Suppressor macrophage treated with lipopolysaccharide for 1 hour (primary cell): ENCODE measurements at places on chromosomes 5 and 9.

DNA sequence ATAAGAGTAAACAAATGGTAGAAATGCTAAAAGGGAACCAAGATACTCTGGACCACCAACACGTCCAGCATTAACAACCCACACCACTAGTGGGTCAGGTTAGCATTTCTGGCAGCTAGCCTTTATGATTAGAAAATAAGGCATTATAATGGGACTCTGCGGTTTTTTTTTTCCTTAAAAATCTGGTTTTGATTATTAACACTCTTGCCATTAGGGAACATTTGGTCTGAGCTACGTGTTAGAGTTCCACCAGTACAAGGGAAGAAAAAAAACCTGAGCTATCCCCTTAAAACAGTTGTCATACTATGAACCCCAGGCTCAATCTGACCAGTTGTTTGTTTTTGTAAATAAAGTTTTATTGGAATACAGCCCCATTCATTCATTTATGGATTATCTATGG lies 110.4 kb downstream of the NTRK2 start:
- no peak for DNase-seq

- DNase-seq = no peak
Observed at GRCh38 chr9:18906656-18907395, 126.2 kb downstream of the SAXO1 start.

GRCh38 chr5:72940082-72940481 lies 15.8 kb upstream of the FCHO2 start:
- DNase-seq = peak; percentile 87

DNA sequence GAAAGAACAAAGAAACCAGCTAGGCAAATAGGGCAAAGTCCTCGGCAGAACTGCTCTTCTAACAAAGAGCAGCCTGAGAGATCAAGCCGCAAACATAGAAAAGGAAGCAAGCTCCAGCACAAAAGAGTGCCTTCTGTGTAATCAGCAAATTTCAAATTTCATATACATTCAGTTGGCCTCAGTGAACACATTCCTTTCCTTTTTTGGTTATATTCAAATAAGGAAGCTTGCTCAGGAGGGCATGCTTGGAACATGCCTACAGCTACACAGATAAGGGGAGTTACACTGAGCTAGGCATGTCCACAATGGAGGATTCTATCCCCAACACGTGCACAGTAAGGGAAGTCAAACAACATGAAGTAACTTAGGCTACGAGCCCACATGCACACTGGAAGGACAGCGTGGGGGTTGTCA lies 23.4 kb downstream of the IL33 start:
- no peak for DNase-seq

DNA sequence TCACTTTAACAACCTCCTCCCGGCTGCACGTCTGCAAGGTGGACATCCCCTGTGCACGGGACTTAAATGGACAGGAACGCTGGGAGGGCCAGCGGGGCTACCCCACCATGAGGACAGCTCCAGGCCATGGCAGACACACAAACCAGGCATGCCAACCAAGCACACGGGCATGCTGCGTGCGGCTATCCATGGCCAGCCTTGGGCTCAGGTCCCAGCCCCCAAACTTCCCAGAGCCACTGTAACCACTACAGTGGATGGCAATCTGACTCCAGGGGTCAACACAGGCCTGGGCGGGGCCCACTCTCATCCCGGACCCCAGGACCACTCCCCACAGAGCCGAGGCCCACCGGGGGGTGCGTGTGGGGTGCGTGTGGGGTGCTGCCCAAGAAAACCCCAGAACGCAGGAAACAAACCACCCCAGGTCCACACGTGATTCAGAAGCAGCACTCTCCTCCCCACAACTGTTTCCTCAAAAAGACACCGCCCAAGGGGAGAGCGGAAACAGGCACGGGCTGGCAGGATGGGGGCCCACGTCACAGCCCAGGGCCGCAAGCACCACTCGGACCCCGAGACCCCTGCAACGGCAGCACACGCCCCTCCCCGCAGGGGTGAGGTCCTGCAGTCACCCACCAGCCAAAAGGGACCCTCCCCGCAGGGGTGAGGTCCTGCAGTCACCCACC lies 7.4 kb downstream of the SLC12A7 start:
- DNase-seq = peak; percentile 76

DNA sequence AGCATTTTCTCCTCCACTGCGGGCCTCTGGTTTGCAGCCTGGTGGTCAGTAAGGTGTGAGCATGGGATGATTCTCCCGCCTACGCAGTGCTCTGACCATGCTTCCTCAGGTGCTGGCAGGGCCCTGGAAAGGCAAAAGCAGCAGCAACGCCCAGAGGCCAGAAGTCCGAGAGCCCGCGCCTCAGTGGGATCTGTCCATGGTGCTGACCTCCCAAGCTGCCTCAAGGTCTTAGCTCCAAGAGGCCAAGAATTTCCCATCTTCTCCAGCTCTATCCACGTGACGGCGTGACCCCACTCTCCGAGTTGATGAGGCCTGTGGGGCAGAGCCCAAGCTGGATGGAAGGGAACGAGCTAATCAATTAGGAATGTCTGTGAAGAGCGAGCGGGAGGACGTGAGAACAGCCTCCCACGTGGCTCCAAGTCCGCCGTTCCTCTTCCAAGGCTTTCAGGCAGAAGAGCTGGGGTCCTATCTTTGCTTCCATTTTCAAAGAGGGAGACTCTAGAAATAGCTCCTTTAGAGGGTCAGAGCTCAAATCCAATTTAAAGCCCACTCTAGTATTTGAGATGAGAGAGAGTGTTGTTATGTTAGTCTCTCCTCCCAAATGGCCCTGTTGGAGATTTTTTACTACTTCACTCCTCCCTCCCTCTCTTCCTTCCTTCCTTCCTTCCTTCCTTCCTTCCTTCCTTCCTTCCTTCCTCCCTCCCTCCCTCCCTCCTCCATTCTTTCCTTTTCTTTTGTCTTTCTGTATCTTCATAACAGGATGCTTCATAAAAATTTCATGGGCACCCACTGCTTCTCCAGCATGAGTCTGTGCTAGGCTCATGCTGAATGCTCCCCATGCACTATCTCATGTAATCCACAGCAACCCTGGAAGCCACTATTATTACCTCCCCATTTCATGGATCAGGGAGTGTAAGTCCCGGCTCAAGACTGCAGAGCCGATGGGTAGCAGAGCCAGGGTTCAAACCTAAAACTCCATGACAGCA lies 69.3 kb downstream of the OLFM1 start:
- peak; percentile 21 for DNase-seq

GRCh38 chr9:8062459-8062858 lies 262.9 kb upstream of the DMAC1 start:
- DNase-seq = no peak

DNA sequence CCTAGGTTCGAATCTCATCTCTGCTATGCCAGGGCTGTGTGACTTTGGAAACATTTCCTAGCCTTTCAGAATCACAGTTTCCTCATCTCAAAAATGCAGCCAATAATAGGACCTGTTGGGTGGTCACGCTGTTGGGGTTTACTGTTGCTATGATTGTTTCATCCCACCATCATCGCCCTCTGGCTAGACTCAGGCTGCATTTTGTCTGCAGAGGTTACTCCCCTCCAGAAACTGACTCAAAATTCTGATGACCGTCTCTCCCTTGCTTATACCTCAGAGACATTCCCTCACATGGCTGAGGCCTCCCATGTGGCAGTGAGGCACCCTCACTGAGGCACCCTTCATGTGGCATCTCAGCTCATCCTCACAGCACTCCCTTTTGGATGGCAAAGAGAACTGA lies 61.6 kb downstream of the COL27A1 start:
- no peak for DNase-seq

DNA sequence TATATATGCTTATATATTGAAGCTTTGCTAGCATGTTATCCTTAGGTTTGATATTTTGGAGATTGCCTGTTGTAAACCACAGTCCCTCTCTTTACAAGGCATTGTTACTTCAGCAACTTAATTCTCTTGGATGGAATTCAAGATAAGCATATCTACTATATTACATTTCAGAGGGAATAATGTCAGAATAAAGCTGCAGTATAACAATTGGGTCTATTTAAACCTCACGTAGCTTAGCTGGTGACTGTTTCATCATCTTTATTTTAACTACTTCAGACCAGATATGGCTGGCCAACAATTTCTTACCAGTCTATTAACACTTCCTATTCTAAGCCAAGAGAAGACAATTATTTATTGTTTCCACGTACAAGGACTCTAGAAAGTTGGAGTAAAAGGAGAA lies 27.1 kb downstream of the ZCCHC10 start:
- no peak for DNase-seq

- no peak for DNase-seq
Observed at GRCh38 chr5:159330131-159330800, at the start of gene IL12B. Gene IL12B, minus strand, starts transcription at chr5:159330487. Its CDS starts 3,705 bp downstream, at chr5:159326782.

- no peak for DNase-seq
Observed at GRCh38 chr9:80797831-80798688, 891.3 kb downstream of the TLE1 start.

DNA sequence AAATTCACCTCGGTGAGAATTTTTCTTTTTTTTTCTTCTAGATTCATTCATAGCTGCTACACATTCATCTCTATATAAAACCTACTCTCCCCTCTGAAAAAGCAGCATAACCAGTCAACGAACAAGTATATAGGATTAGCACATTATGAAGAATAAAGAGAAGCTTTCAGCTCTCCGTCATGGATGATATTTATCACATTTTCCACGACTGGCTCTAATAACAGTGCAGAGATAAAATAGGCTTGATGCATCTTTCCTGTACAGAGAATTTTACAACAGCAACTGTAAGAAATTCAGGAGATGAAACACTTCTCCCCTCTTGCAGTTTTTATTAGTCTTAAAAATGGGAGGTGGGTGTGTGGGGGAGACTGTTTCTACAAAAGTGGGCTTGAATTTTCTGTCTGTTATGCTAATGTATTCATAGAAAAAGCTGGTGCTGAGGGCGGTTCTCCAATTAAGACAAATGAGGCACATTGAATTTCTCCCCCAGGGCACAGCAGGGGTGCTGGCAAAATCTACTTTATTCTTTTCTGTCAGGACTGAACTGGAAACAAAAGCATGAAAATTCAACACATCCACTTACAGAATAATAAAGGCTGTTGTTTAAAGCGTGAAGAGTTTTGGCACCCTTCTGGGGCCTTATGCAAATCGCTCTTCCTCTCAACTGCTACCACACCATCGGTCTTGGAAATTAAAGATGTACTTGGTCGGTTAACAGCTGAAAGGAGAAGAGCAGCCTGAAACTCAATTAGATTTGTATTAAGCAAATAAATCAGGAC lies 233.9 kb upstream of the ZNF608 start:
- DNase-seq = no peak

DNA sequence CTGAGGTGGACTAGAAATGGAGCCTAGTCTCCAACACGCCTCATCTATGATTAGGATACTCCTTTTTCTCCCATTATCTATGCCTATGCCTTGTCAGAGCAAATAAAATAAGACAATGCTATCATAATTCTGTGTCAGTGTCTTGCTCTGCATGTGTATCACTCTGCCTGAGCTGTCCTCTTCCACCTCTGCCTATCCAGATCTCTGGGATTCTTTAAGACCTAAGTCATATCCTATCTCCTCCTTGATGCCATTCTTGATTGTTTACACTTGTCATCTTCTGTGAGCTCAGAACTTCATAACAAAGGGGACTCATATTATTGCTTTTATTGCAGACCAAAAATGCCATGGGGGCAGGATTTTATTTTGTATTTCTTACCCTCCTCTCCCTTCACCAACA lies 351.2 kb upstream of the C9orf72 start:
- DNase-seq = no peak

- no peak for DNase-seq
Observed at GRCh38 chr9:130943777-130944176, 4.7 kb upstream of the FIBCD1 start.

- no peak for DNase-seq
Observed at GRCh38 chr5:5246736-5247135, 106.6 kb downstream of the ADAMTS16 start.

DNA sequence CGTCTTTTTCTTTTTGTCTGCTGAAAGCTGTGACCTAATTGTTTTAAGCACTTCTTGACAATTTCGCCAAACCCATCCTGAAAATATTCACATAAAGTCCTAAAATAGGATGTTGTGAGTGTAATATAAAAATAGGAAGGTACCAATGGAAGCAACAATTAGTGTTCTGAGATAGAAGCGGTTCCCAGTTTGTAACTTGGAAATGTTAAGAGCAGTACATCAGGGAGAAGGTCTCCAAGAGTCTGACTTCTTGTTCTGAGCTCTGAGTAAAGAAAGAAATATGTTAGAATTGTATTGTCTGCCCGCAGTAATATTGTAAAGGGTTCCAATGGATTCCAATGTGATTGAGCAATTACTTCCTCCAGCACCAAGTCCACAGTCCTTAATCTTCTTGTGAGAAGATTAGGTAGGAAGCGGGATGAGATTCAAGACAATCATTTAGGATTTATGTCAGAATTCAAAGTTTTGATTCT lies 3.9 kb downstream of the VCAN start:
- no peak for DNase-seq

DNA sequence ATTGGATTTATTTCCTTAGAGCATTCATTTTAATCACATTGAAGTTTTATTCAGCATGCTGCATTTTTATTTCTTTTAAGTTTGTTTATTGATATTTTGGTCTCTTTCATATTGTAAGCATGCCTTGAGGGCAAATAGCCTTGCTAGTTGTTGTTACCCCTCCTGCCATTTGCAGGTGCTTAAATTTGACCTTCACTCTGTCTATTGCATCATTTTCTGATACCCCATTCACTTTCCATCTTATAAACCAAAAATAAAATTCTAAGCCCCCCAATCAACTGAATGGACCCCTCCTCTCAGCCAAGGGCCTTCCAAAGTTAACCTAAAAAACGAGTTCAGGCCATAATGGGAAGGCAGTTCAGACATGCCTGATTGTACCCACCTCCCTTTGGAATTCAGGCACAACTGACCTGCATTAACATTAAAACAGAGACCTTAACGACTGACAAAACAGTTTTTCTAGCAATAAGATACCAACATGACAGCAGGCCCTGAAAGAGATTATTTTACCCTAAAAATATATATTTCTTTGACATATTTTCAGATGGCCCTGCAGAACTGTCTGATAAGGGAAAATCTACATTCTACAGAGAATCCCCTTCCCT lies 32.1 kb downstream of the TARS1 start:
- DNase-seq = no peak

DNA sequence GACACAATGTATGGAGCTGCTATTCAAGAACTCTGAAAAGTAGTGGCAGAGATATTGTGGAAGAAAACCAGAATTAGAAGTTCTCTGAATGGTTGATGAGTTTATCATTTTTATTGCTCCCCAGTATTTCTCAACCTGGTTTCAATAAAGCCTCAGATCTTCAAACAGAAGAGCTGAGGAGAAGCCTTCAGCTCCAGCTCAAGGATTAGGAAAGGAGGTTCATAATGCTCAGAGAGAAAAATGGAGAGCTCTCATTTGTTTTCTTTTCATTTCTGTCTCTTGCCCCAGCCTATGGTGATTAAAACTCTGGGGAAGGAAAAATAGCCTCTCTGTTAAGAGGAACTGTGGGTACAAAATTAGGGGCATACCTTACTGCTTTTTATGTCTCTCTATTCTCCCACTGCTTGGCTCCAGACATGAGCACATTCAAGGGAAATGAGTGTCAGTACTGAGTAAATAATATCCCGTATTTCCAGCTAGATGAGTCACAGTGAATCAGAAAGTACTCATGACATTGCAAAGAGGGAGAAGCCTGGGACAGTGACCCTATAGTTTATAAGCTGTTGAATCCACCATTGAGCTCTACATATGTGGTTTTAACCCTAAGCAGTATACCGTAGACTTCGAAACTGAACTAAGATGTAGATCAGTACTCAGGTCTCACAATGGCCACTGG lies 138.1 kb downstream of the EMB start:
- DNase-seq = no peak
